ENCODE measurements at places on chromosomes 3 and 15.

GRCh38 chr3:179398574-179399231 is 51.2 kb downstream of the MFN1 start:
- no peak for DNase-seq

GRCh38 chr3:4957978-4958377 is 21.3 kb upstream of the BHLHE40 start:
- no peak for DNase-seq

GRCh38 chr3:120420928-120421551 is 29.8 kb downstream of the FSTL1 start:
- DNase-seq = peak; percentile 44

DNA sequence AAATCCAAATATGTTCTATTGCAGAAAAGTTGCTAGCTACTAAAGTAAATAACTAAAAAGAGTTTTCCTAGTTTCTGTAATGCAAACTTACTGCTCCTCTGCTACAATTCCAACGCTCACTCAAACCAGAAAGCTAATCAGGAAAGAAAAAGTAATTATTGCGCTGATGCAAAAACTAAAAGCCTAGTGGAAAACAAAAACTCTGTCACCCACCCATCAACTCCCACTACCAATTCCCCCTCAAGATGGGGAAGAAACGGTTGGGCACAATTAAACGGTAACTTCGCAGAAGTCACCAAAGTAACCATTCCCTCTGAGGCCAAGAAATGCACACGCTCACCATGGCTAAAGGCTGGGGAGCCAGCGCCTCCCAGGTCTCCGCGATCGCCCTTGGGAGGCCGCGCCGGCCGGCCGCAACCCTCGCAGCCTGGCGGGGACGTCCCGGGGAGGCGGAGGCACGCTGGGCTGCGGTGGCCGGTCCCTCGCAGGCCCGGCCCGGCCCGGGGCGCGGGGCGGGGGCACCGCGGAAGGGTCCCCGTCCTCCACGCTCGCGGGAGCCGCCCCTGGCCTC is 684 bp downstream of the SLTM start:
- peak; percentile 26 for DNase-seq

DNA sequence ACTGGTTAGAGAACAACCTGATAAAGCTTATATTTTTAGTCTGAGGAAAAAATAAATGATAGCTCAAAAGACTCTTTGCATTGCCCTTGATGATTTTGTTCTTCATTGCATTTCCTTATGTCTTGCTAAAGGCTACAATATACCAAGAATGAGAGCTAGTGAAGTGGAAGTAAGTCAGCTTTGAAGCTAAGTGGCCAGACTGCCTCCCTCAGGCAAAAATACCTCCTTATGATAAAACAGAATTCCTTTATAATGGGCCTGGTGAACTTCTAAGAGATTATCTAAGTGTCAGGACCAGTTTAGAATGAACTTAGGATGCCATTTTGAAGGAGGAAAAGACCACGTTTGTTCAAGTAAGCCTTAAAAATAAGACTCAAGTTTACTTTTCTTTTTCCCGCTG is 678.4 kb downstream of the ROBO2 start:
- DNase-seq = no peak

DNA sequence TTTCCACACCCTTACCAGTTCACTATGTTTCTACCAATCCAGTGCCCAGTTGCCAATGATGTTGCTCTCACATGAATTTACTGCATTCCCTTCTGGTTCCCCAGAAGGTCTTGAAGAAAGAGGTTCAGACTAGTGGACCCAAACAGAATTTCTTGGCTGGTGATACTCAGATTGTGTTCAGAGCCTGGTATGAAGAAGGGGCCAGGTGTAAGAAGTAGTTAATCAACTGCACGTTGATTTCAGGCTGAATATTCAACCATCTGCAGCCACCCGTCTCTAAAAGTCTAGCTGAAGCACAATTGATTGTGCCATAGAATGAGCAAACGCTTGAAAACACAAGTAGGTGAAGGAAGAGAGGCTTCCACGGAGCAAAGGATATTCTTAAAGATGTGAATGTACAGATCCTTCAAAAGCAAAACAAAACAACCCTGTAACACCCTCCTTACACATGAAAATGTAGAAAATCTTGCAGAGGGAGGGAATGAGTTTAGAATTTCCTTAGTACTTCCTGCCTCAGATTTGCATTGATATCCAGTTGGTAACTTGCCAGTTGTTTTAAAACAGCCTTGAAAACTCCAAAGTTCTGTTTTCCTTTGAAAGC is 4.7 kb downstream of the RBMS3 start:
- DNase-seq = no peak

DNA sequence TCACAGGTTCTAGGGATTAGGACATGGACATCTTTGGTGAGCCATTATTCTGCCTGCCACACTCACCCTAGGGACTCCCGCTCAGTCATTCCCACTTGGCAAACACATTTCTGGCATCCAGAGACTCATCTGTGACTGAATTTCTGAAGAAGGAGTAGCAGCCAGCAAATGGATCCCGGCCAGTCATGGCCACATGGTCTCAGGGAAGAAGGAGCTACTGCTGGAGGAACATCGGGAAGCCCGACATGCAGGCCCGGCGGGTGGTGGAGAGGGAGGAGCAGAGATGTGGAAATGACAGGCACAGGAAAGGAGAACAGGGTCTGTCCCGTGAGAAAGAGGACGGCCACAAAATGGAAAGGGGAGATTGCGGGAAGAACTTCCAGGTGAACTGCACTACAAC is 65.4 kb downstream of the SEMA5B start:
- no peak for DNase-seq

DNA sequence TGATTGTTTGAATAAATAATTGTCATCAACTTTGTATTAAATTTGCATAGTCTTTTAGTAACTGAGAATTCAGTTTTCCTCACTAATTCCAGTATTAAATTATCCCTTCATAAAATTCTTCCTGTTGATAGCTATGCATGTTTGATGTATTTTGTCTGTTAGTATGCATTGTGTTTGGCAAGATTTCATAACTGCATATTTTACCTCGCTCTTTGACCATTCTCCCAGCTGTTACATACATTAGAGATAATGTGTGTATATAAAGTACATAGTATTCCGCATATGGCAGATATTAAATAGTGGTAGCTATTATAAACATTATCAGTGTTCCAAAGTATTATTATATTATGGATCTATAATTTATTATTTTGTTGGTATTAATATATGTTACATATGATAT is 10.6 kb upstream of the NFKBIZ start:
- DNase-seq = no peak

GRCh38 chr15:41258750-41259471 is 27.8 kb downstream of the CHP1 start:
- DNase-seq = no peak

- no peak for DNase-seq
Observed at GRCh38 chr3:171564748-171565480, 104.7 kb upstream of the TNIK start.

- no peak for DNase-seq
Observed at GRCh38 chr3:15241341-15241740, 35.3 kb downstream of the CAPN7 start.

GRCh38 chr3:32143849-32144757 is 37.7 kb downstream of the GPD1L start:
- peak; percentile 70 for DNase-seq

DNA sequence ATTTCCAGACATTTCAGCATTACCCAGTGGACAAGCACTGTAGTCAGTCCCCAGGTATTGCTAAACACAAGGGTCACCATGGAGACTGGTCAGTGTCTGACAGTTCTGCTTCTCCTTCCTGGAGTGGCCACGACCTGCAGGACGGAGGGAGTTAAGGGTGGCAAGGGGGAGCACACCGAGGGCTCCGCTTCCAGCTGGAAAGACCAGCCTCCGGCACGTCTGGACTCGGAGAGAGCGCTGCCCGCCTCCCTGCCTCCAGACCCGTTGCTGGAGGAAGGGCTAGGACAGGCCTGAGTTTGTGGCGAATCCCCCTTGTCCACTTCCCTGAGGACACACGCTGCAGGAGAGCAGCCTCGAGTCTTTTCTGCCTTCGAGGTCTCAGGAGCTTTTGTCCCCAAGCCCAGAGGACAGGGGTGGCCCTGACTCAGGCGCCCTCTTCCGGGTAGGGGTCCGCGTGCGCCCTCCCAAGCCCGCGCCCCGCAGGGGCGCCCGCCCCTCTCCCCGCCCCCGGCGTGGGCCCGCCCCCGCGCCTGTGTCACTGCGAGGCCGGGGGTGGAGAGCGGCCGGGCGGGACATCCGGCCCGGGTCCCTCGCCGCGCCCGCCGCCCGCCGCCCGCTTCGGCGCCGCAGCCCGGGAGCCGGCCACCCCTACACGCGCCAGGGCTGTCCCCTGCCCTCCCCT is at the start of gene CHST14:
Gene CHST14 (plus strand): TSS at position 562 of the 682 bp plus-strand sequence. CDS start 230 bp downstream, outside the sequence.
- DNase-seq = peak; percentile 72

GRCh38 chr3:194103505-194103904 is 32.4 kb upstream of the HES1 start:
- DNase-seq = no peak

GRCh38 chr15:95636107-95636506 is 694.4 kb upstream of the NR2F2 start:
- DNase-seq = no peak

- DNase-seq = peak; percentile 89
Observed at GRCh38 chr3:133805702-133806475, at the start of gene SRPRB. Gene SRPRB (plus strand): TSS chr3:133805815. CDS start chr3:133805849, 34 bp downstream.

DNA sequence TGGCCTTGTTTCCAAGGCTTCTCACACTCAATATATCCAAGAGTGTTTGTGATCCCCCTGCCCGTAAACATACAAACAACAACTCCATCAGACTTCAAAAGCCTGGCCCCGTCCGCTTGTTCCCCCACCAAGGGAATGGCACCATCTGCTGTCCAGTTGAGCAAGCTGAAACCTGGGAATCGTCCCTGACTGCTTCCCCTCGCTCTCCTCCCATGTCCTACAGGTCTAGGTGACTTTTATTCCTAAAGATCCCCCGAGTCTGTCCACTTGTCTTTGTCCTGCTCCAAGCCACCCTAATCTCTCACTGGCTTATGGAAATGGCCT is 27.9 kb upstream of the FAM174B start:
- DNase-seq = no peak

- DNase-seq = peak; percentile 52
Observed at GRCh38 chr15:76139368-76140073, 79.7 kb downstream of the TMEM266 start.

GRCh38 chr3:13105181-13105895 is 32.1 kb upstream of the IQSEC1 start:
- DNase-seq = no peak

DNA sequence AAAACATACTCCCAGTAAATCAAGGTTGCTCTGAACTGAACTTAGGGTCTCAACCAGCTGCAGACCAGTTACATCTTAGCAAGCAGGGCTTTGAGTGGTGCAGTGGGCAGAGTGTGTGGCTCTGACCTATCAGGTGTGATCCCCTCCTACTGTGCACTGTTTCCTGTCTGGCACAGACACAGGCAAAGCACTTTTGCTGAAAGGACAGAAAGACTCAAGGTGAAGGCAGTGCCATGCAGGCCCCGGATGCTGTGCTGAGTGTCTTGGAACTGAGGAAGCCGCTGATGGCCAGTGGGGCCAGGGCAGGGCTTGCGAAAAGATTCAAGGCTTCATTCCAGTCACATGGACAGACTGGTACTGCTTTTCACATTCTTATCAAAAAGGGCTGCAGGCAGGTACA is 85.2 kb downstream of the CACNA1D start:
- DNase-seq = no peak

DNA sequence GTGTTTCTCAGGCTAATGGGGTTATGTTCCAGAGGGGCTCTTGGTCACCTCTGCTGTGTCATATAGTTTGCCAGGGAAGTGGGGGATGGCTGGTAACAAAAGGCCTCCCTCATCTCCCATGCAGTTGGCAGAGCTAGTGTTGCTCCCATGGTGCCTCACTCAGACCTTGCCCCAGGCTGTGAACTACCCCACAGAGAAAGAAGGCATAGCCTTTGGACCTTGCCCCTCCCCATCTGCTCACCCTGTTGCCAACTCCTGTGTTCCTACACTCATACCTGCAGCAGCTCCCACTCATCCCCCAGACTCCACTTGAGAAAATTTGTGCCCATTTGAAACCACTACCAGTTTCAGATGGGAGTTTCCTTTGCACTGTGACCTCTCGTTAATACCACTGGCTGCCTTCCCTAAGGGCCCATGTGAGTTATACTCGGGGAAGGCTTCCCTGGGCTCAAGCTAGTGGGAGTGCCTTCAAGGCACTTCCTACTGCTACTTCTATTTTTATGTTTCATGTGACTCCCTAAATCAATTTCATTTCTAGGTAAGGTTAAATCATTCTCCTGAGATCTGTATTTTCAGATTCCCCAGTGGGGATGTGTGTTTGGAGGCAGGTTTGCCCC is 25.3 kb upstream of the COPB2 start:
- DNase-seq = no peak

GRCh38 chr3:100463002-100463401 is 29.4 kb upstream of the TMEM45A start:
- no peak for DNase-seq

DNA sequence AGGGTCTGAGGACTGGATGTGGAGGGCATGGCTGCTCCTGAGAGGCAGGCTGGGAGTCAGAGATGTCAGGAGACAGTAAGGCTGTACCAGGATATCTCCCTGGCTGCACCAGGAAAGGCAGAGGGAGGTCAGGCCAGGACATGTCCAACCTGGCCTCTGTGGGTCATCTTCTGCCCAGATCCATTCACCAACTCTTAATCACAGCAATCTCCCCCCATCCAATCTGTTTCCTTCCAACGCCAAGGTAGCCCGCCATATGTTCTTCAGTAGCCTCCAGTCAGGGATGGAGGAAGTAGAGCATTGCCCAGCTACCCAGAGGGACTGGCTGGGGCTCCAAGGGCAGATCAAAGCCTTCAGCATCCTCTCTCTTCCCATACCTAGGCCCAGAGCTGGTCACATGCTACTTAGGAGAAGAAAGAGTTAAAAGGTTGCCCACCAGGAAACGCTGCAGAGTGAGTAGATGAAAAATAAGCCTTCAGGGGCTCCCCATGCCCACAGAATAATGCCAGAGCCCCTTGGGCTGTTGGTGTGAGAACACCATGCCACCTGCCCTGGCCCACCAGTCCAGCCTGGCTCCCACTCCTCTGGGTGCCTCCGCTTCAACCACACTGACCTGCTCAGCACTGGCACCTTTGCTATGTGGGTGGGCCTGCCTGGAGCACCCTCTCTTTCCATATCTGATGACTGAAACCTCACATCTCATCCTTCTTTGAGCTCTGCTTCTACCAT is 176.8 kb downstream of the MEGF11 start:
- DNase-seq = no peak

DNA sequence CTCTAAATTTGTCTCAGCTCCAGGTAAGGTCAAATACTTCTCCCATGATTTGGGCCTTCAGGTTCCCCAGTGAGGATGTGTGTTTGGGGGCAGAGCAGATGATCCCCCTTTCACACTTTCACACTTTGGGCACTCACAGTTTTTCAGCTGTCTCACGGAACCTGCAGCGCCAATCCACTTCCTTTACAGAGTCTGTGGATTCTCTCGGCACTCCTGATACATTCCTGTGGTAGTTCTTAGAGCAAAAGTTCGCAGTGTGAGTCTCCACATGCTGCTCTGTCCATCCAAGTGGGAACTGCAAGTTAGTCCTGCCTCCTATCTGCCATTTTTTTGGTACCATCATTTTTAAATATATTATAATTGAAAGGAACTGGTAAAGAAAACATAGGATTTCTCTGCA is 20.2 kb upstream of the CPOX start:
- no peak for DNase-seq

GRCh38 chr3:71704915-71705314 is 20.3 kb downstream of the EIF4E3 start:
- DNase-seq = no peak

Measured in renal cortex interstitium (tissue), 15 donors.